Adipocyte (in vitro differentiated cells): ENCODE measurements at places on chromosomes 16 and 17.
A peak's percentile ranks its signal among the peaks of the same experiment; 100 is the strongest.

- DNase-seq = no peak
These were observed 782 bp downstream of the POLR2A start for GRCh38 chr17:7484919-7485377.

GRCh38 chr16:29315916-29316517 is 90.5 kb downstream of the NPIPB11 start:
- DNase-seq = no peak

- no peak for DNase-seq
These were observed 44.9 kb upstream of the CACNG5 start for GRCh38 chr17:66789961-66790437.

- no peak for DNase-seq
These were observed 99.6 kb downstream of the SKAP1 start for GRCh38 chr17:48330421-48330820.

GRCh38 chr16:57518520-57518919 is 17.9 kb downstream of the CCDC102A start:
- DNase-seq = no peak

DNA sequence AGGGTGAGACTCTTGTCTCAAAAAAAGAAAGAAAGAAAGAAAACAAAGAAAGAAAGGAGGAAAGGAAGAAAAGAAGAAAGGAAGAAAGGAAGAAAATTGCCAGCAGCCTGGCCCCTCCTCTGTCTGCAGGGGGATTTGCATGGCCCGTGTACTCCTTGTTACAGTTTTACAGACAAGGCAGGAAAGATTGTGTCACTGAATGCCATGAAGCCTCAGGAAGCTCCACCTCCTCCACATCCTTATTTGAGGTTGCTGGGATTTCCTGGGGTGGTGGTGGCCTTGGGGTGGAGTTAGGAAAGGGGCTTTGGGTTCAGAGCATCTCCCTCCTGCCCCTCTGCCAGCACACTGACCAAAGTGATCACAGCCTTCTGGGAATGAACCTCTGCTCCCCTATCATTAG is 23.6 kb downstream of the CFAP20 start:
- DNase-seq = no peak

GRCh38 chr16:54443352-54443751 is 156.8 kb upstream of the IRX3 start:
- DNase-seq = no peak

GRCh38 chr16:22674832-22675191 is 139.2 kb upstream of the HS3ST2 start:
- DNase-seq = no peak

DNA sequence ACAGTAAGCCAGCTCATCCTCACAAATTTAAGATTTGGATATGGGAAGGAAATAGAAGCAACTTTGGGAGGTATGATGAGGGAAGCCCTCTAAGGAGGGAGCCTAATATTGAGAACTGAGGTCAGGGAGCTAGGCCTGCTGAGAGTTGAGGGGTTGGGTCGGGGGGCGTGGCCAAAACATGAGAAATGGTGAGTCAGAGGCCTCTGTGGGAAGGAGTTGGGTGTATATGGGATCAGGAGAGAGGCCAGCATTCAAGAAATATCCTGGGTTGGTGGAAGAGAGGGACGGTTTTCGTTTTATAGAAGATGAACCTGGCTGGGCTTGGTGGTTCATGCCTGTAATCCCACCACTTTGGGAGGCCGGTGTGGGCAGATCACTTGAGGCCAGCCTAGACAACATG is 48.4 kb downstream of the CLEC16A start:
- peak; percentile 75 for DNase-seq

GRCh38 chr16:70594569-70594968 is 51.8 kb upstream of the IL34 start:
- no peak for DNase-seq
